ENCODE measurements at places on chromosomes 3 and 15.

DNA sequence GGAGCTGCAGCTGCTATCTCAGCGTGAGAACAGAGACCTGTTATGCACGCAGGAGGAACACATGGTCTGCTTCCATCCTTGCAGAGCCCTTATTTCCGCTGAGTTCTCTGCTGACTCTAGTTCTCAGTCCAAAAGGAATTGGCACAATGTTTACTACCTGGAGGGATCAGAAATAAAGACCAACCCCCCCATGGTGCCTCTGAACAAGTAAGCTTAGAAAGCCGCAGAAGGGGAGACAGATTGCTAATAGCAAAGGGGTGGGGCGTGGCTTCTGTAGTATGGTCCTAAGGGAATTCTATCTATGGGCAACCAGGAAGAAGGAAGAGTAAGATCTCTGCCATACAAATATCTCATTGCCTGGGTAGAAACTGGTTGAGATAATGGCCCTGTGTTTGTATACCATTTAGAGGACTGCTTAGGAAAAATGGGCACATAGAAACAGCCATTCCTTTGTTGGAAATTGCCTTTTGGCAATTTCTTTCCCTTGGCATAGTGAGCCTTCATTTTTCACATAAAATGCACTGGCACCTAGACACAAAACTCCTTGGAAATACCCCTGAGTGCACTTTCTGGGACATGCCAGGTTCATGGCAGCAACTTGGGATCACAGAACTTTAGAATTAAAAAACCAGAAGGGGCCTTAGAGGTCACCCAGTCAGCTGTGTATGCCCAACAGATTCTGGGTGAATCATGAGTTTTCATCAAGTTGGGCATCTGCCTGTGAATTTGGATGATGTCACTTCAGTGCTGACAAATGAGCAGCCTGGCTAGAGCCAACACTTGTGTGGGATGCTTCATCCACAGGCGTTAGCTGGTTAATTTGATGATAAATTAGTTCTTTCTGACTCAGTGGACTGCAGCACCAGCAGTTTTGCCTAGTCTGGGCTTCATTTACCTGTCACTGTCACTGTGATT, 57.4 kb upstream of the STXBP5L start:
- no peak for DNase-seq

DNA sequence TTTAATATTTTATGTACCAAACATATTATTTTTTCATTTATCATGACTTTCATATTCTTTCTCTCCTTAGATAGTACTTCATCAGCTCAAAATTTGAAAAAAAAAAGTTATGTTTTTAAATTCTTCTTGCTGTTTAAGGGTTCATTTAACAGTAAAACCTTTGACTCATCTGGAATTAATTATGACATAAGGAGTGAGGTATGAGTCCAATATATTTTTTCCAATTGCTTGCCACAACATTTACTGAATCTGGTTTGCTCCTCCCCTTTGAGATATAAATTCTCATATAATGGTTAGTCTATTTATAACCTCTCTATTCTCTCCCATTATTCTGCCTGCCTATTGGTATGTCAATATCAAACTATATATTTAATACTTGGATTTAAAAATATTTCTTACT, 387.8 kb downstream of the TUSC7 start:
- DNase-seq, result no peak

DNA sequence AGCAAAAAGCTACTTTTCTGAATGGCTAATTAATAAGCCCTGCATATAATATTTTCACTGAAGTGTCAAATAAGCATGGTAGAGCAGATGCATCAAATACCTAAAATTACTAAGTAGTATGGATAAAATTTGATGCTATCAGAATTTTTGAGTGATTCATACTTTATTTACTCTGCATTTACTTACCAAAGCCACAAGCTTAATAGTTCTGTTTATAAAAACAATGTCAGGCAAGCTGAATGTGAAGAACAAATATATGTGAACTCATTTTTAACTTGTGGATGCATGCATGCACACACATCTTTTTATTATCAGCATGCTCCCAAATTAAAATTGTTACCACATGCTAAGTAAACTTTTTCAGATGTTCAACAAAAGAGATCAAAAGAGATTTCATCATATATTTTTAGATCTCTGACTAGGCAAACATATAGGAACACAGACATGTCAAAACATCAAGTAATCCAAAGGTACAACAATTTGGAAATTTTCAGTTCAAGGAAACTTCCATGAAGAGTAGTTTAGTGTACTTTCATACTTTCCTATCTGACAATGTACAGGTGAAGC, 969.4 kb downstream of the ROBO1 start:
- DNase-seq, result no peak

DNA sequence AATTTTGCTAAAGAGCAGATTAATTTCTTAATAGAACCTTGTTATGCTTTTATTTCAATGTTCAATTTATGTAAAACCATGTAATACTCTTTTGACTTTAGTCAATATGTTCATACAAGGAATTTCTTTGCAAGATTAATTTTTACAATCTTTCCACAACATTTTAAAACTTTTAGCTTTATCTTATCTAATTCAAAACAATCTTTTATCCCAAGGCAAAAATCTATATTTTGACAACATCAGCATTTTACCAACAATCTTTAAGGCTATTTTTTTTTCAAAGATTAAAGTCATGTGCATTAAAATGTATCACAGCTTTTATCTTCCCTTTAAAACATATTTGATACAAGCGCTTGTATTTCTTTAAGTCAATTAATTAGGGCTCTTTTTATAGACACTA, 914.7 kb downstream of the PLOD2 start:
- DNase-seq, result no peak

- no peak for DNase-seq
These were observed 70.9 kb downstream of the CHAC1 start for GRCh38 chr15:41024131-41024530.

DNA sequence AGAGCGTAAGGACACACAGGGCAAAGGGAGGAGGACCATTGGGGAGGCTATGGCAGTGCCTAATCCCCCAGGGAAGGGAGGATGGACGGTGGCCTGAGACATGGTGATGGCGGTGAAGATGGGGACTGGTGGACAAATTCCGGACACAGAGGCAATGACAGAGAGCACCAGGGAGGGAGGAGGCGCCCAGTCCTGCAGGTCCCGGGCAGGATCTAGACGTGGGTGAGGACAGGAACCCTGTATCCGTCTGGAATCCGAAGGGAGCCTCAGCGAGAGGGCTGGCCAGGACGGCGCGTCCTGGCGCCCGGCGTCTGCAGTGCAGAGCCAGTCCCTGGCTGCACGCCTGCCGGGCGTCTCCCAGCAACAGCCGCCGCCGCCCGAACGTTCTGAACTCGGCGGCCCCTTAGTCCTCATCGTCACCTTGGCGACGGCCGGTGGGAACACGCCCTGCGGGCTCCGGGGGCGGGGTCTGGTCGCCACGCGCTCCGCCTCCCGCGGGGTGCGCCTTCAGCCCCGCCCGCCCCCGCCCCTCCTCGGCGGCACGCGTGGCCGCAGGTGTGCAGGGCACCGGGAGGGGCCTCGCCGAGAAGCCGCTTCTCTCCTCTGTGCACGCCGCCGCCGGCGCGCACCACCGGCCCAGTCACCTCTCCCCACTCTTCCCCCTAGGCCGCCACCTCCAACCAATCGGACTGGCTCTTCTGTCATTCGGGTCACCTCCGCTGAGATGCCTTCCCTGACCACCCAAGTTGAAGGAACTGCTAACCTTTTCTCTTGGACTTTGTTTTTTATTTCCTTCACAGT, 11.6 kb downstream of the XIRP1 start:
- peak; percentile 88 for DNase-seq

- DNase-seq, result no peak
These were observed 109.8 kb downstream of the RPL22L1 start for GRCh38 chr3:170760174-170760526.

GRCh38 chr15:39942101-39942752, 8.3 kb downstream of the EIF2AK4 start:
- no peak for DNase-seq

DNA sequence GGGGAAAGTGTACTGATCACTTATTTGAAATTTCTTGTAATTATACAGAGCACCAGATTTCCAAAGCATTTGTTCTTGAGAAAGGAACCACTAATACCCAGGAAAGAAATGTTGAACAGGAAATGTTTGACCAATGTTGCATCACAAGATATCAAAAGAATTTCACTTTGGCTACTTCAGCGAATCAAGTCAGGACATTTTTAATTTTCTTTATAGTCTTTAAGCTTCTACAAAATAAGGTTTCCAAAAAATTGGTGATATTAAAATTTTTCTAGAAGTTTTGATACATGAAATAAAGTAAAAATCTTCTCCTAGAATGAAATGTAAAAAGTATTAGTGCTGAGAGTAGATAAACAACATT, 421.9 kb downstream of the MECOM start:
- no peak for DNase-seq

Measured in activated B cell treated with CpG ODN at 0.5 μM for 24 hours (primary cell).